Glomerular endothelial cell (primary cell): ENCODE measurements at places on chromosomes 1 and 21.

DNA sequence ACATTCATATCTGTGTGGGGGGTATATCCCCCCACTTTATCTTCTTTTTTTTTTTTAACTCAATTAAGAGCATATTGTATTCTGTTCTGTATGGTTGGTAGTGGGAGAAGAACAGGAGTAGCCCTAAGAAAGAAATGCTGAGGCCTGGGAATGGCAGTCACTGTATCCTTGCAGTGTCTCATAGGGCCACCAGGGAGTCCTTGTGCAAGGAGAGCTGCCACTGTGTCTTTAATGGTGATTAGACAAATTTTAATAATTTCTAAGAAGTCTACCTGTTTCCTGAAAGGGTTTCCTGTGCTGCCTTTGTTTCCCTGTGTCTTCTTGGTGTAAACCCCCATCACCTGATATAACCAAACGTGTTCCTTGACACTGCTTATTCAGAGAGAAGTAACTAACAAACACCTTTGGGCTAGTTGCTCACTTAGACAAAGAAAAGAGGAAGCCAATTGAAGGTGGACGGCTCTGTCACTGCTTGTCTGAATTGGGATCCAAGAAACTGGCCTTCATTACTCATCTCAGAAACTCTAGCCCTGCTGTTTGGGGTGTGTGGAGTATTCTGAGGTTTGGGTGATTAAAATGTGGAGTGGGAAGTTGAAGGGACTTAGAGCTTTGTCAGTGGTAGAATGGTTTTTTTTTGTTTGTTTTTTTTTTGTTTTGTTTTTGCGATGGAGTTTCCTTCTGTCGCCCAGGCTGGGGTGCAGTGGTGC is 15.2 kb downstream of the GIPC2 start:
- no peak for DNase-seq

DNA sequence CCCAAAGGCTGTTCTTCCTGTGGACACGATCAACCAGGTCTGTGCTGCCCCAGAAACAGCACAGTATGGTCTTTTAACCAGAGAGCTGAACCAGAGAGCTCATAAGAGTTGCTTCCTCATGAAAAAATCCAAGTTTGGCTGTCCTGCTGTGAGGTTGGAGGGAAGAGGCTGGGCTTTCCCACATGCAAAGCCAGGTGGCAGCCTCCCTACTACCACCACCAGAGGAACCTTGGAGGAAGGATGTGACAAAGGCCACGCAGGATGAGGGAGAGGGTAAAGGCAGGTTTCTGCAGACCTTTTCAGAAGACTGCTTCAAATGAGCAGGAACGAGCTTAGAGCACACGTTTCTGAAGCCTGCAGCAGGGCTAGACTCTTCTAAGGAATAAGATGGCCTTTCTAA is 27.1 kb downstream of the FAM78B start:
- DNase-seq, result no peak

- DNase-seq, result no peak
These were observed 79.2 kb downstream of the TYW3 start for GRCh38 chr1:74812180-74812541.

- no peak for DNase-seq
These were observed 198.5 kb downstream of the SMYD3 start for GRCh38 chr1:246308533-246309075.

DNA sequence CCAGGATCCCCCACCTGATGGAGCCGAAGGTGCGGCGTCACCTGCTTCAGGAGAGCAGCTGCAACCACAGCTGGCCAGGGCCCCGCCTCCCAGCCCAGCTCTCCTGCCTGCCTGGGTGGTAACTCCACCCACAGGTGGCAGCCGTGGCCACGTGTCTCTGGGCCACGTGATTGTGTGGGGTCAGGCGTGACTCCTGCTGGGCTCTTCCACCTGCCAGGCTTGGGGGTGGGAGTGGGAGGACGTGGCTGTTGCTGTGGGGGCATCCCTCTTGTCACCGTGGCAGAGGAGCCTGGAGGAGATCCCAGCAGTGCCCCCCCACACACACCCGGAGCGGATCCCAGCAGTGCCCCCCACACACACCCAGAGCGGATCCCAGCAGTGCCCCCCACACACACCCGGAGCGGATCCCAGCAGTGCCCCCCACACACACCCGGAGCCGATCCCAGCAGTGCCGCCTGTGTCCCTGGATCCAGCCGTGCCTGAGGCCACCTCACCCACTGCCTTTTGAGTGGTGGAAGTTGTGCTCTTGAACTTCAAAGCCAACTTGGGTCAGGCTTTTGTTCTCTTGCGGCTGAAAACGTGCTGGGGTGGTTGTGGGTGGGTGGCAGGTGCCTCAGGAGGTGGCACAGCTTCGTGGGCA is 32.2 kb downstream of the POFUT2 start:
- DNase-seq, result no peak

GRCh38 chr1:163029901-163030300 is 39.3 kb upstream of the RGS4 start:
- no peak for DNase-seq

- DNase-seq, result no peak
These were observed 636 bp upstream of the YRDC start for GRCh38 chr1:37808369-37809319.

DNA sequence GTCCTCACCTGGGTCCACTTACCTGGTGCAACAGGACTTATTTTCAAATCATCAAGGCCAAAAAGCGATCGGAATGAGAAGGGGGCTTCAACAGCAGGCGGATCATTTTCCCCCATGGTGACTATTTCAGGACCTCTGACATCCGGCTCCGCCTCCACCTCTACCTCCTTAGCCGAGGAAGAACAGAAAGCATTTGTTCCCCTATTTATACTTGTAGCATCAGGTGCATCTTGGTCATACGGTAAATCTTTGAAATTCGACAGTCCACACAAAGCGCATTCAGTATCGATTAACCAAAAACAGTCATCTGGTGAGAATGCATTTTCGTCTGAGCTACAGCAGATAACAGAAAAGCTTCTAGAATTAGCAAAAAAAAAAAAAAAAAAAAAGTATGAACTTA is 550 bp downstream of the TMPRSS3 start:
- DNase-seq, result no peak

DNA sequence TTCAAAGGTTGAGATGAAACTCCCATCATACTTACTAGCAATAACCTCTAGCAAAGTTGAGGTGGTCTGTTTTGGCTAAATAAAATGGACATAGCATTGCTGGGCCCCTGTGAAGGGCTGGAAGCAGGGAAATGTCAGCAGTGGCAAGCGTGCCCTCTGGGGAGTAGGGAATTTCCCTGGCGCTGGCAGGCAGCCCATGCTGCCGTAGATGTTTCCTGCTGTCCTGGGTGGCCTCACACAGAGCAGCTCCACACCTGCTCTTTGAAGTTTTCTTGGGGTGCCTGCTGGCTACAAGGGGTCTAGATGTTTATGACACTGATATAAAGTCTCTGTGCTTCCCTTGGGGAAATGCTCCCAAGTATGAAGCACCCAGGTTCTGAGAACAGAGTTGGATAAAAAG is 30.2 kb downstream of the ADARB1 start:
- DNase-seq, result no peak

- no peak for DNase-seq
These were observed 34.1 kb downstream of the DOP1B start for GRCh38 chr21:36190736-36191135.

GRCh38 chr1:168513656-168514404 is 30.0 kb downstream of the XCL2 start:
- DNase-seq, result no peak

DNA sequence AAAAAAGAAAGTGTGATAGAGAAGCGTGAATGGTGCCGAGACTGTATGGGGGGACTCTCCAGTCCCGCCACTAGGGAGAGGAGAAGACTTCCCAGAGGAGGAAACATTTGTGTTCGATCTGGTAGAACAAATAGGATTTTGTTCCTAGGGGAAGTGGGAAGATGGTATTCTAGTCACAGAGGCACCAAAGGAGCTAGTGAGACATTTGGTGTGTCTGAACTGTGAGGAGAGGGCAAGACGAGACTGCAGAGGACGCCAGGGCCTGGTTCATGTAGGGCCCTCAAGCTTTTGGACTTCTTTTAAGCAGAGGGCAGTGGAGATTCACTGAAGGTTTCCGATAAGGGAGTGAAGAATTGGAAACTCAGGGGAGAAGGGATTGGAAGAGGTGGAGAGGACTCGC is 2.9 kb downstream of the BTBD19 start:
- DNase-seq, result no peak

GRCh38 chr1:1125945-1126344 is 10.1 kb upstream of the C1orf159 start:
- DNase-seq, result no peak

GRCh38 chr1:46830665-46831322 is 31.9 kb downstream of the CYP4B1 start:
- DNase-seq, result no peak

- DNase-seq, result no peak
These were observed 47.6 kb downstream of the ATP1A1 start for GRCh38 chr1:116420417-116421200.

DNA sequence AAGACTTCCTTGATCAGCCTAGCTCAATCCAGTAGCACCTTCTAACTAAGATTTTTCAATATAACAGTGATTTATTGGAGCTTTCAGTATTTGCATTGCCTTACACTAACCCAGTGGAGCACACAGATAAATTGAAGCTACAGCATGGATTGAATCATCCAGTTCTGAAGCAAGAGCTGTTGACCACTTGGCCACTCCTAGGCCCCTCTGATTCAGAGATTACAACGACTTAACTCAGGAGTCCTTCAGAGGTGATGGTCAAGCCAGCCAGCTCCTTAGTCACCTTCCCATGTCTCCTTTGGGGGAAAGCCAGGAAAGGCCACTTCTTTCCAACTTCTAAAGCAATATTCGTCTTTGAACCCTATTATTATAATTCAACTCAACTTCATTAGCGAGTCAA is 151.8 kb downstream of the TENT5C start:
- no peak for DNase-seq

DNA sequence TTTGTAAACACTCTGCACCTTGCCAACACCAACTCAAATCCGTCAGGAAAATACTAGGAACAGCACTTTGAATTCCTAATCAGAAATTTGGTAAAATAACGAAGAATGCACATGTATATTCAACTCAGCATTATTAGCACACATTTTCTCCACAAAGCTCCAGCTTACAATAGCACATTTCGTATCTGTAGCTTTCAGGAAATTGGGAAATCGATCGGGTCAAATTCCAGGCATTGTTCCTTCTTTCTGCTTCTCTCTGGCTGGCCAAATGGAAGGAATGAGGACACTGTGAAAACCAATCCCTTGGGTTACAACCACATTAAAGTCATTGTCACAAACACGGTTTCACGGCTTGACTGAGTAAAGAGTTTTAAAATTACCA is 58.6 kb downstream of the NPHP4 start:
- DNase-seq, result no peak

DNA sequence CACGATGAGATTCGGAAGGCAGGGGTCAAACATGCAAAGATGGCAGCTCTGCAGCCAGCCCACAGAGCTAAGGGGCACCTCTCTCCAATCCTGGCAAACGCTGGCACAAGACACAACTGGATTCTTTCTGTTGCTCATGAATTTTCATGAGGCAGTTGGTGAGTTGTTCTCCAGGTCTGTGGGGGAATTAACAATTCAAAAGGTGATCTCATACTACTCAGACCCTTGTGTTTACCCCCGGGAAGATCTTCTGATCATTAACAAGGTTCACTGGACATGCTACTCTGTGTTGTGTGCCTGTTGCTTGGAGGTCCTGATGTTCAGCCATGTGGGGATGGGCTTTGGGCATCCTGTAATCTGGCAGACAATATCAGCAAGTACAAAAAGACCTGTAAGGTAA is 128.9 kb downstream of the HHAT start:
- DNase-seq, result no peak

DNA sequence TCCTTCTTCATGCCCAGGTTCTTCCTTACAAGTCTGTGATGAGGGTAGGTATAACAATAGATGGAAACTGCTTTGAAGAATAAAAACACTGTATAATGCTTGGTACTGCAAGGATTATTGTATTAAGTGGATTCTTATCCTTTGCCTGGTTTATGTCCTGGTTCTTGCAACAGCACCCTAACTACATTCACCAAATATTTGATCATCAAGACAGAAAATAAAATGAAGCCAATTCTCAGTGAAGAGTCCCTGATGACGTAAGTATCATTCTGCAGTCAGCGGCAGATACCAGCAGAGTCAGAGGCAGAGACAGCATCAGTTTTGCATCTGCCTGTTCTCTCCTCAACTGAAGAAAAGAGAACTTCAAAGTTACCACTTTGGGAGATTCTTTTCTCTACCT is 19.7 kb downstream of the ARHGEF11 start:
- DNase-seq, result no peak

GRCh38 chr1:74748960-74749359 is 16.0 kb downstream of the TYW3 start:
- no peak for DNase-seq

DNA sequence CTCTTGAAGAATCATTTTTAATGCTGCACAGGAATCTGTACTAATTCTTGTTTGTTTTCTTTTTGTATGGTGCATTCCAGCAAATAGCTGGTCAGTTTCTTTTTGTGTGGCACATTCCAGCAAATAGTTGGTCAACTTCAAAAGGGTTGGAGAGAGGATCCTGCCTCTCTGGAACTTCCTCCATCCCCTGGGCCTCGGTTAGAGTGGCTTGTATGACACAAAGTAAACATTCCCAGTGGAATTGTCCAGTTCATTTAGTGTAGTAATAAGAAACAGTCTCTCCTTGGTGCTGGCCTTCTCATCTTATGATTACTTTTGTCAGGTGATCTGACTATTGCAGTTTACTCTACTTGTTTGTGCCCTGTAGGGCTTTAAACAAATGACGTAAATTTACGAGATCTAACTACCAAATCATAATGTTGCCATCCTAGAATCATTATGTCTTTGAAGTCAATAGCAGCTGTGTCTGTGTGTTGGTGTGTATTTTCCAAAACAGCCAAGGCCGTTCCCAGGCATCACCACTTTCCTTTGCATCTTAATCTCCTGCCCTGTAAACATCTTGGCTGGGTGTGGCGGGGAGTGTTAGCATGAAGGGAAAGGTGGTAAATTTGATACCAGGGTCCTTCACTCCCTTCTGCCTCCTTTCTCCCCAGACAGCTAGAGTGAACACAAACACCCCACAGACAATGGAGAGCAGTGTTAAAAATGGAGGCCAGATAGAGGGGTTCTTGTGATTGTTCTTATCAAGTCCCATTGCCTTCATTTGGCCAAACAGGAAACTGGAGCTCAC is 77.9 kb downstream of the CDC7 start:
- no peak for DNase-seq

DNA sequence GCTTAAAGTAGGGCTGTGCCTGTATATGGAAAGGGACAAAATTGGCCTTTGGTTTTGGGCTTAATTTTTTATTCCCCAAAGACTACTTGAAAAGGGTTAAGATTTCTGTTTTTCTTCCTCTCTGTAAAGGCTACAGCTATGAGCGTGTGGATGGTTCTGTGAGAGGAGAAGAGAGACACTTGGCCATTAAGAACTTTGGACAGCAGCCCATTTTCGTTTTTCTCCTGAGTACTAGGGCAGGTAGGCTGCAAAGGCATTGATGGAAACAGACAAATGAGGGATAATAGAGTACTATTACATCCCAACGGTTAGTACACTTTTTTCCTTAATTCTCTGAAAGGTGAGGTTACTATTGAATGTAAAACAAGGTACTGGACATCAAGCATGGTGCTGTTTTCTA is 29.6 kb downstream of the CHD1L start:
- DNase-seq, result no peak

- DNase-seq, result no peak
These were observed 1.8 kb upstream of the FABP3 start for GRCh38 chr1:31374511-31375196.

GRCh38 chr1:207389728-207390464 is 64.2 kb upstream of the CR2 start:
- no peak for DNase-seq
